ENCODE measurements at places on chromosomes 6 and 20.

DNA sequence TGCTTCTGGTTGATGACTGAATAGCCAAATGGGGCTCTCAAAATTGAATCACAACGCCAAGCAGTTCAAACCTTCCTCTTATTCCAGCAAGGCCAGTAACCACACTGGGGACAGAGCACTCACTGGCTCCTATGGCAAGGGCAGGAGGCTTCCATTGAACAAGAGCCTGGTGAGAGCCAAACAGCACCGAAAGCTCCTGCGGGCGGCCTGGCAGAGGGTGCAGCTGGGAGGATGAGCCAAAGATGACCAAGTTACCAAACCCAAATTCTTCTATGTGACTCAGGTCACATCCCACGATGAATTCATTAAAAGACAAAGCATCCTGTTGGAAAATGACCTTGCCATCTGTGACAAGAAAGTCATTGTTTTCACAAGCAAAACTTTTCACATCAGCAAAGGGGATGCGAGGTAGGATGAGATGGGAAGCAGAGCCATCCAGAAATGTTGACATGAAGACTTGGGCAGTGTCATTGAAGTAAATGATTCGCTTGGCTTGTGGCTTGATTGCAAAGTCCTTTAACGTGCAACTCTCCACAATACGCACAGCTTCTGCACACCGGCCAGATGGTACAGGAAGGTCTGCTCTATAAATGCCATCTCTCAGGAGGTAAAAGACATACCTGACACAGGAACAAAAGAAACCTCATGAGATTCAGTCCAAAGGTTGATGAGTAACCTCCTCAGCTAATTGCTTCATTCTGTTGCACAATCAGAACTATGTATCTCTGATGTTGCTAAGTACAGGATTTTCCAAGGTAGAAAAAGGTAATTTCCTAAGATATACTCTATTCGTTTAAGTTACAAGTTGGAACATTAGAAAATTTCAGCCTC is 36.3 kb downstream of the ROS1 start:
- DNase-seq, result no peak

- DNase-seq, result no peak
Measured at GRCh38 chr6:39416026-39416425, 93.5 kb upstream of the KCNK16 start.

DNA sequence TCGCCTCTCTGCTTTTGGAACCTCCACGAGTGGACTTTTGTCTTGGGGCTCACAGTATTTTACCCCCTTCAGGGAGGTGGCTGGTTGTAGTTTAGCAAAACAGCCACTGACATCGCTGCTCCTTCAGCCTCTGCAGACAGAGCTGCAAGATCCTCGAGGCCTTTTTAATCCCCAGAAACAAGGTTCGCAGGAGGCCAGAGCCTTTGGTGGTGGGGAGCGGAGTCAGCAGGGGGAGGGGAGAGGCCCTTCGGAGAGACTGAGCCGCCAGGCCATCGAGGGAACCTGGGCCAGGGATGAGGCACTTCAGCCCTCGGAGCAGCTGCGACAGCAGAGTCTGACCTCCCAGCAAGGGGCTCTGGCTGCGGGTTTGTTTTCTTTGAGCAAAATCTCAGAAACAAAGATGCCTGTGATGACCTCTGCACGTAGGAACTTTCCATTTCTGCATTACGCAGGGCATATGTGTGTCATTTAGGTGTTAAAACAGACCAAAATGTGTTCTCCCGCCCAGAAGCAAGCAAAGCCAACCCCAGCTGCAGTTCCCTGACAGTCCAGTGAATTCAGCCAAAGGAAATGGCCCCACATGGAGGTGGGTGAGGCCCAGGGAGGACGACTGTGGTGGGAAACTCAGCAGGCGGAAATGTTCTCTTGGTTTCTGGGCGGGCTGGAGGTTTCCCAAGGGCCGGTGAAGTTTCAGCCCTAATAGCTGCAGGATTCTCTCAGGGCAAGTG is 171.2 kb upstream of the SULF2 start:
- DNase-seq, result no peak

DNA sequence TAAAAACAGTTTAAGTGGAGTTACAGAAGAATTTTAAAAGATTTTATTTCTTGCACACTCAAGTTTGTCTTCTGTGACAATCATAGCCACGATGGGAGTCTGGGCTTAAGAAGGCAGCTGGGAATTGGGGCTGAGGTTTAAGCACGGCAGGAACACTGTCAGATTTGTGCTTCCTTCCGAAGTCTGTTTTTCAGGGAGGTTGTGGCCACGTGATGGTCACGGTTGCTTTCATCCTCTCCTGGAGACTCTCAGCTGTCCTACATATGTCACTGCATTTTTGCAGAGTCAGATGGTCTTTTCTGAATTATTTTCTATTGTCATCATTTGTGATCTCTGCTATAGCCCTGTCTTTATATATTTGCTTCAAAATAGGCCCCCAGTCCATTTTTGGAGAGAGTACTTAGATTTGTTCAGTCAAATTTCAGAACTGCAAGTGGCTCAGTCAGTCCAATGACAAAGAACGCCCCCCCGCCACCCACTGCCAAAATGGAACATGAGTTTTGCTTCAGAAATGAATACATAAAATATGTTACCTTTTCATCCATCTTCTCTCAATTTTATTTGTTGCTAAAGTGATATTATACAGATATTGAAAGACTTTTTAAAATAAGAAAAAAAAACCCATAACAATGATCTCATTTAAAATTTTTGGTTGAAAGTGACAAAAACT is 111.8 kb upstream of the ZFP64 start:
- no peak for DNase-seq

DNA sequence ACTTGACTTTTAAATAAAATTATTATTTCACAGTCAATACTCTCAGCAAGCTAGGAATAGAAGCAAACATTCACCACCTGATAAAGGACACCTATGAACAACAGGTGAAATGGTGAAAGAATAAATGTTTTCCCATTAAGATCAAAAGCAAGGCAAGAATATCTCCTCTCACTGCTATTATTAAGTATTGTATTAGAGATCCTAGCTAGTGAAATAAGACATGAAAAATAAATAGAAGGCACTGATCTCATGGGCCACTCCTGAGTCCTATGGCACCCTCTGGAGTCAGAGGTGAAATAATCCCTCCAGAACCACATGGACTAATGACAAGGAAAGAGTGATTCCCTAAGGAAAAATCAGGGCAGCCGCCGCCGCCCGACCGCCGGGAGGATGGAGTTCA is 4.0 kb upstream of the NUDT3 start:
- DNase-seq, result no peak

- no peak for DNase-seq
Measured at GRCh38 chr6:14824060-14824459, 421.8 kb upstream of the JARID2 start.

- DNase-seq, result no peak
Measured at GRCh38 chr6:84061174-84061573, 27.6 kb downstream of the MRAP2 start.

GRCh38 chr20:54633374-54634355 is 158.3 kb downstream of the DOK5 start:
- DNase-seq, result no peak

- no peak for DNase-seq
Measured at GRCh38 chr6:15423286-15423993, 177.6 kb downstream of the JARID2 start.

DNA sequence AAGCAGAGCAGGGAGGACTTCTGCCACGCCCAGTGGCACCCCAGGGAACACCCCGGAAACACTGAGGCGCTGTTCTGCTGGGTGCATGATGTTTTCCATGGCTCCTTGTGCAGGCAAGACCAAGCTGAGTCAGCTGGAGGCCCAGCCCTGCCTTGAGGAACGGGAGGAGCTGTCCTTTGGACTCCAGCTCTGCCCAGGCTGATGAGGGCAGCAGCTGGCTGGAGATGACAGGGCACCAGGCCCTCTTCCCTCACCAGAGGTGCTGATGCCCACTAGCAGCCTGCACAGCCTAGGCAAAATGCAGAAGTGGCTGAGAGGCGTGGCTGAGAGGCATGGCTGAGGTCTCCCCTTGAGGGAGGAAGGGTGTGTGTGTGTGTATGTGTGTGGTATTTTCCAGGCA is 2.4 kb downstream of the C6orf132 start:
- peak; percentile 36 for DNase-seq

DNA sequence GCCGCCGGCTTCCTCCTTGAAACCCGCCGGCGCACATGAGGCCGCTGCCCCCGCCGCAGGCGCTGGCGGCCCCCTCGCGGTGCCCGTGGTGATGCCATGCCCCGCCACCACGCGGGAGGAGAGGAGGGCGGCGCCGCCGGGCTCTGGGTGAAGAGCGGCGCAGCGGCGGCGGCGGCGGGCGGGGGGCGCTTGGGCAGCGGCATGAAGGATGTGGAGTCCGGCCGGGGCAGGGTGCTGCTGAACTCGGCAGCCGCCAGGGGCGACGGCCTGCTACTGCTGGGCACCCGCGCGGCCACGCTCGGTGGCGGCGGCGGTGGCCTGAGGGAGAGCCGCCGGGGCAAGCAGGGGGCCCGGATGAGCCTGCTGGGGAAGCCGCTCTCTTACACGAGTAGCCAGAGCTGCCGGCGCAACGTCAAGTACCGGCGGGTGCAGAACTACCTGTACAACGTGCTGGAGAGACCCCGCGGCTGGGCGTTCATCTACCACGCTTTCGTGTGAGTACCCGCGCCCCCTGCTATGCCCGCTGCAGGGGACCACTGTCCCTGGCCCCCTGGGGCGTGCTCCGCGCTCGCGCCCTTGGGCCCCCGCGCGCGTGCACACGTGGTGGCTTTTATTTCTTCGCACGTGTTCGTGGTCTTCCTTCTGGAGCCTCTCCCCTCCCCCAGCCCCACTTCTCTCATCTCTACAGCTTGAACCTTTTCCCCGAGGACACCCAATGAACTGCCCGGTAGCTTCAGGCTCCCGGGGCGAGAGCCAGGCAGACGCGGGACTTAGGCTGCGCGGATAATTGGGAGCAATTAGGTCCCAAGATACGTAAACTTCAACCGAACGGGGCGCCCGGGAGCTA is 453 bp downstream of the KCNQ5 start:
- peak; percentile 34 for DNase-seq

DNA sequence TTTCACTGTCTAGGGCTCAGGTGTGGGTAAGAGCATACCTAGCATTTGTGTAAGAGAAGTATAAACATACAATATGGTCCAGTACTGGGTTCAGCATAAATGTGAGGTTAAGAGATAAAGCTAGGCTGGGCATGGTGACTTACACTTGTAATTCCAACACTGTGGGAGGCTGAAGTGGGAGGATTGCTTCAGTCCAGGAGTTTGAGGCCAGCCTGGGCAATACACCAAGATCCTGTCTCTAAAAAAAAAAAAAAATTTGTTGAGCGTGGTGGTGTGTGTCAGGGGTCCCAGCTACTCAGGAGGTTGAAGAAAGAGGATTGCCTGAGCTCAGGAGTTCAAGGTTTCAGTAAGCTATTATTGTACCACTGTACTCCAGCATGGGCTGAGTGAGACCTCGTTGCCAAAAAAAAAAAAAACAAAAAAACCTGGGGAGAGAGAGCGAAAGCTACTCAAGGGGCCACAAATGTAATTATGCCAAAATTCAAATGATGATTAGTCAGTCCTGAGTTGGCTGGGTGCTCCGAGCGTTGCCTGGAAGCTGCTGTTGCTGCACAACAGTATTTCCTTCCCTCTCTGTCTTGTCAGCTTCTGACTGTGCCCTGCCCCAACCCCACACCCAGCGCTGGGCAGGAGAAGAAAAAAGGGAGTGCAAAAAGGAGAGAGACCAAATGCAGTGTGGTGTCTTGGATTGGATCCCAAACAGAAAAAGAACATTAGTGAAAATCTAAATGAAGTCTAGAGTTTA is 24.0 kb downstream of the CMTR1 start:
- DNase-seq, result no peak

DNA sequence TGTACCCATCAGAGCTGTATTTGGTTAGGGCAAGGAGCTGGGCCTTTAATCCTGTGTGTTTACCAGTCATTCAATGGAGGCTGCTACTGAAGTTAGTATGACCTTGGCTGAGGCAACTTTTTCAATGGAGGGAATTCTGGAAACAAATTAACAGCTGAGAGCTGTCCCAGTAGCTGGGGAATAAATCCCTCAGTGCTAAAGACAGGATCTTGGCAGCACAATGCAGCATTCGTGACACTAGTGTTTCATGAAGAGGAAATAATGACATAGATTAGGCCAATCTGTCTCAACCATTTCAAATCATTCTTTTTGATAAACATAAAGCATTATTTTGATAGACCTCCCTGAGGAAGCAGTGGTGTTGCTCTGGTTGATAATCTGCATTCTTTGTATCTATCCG is 42.9 kb downstream of the GRM1 start:
- no peak for DNase-seq

DNA sequence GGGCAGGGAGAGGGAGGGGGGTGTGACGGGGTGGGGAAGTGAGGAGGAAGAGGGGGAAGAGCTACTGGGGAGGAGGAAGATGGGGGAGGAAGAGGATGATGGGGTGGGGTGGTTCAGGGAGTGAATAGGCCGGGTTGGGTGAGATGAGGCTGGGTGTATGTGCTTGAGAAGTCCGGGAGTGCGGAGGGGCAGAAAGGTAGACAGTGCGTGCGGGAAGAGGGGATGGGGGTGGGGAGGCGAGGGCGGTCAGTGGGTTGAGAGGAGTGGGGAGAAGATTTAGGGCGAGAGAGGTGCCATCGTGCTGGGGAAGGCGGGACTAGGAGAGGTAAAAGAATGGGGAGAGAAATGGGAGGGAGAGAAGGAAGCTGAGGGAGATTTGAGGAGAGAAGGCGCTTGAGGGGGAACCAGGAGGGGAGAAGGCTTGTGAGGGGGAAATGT is 30.9 kb upstream of the NOTCH4 start:
- DNase-seq, result no peak

DNA sequence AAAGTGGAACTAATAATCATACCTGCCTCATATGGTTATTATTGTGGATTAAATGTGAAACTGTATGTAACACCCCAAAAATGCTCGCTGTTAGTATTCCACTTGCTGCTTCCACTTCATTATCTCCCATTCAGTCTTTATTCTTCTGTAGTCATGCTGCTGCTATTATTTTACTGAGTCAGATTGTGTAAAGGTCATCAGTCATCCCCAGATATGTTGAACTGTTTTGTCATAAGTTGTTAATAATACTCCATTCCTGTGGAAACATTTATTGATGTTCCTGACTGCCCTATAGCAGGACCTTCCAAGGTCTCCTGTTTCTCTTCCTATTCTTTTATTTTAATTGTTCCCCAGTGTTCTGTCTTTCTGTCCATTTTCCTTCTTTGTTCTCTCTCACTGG is 1148.3 kb downstream of the EPHA7 start:
- DNase-seq, result no peak

DNA sequence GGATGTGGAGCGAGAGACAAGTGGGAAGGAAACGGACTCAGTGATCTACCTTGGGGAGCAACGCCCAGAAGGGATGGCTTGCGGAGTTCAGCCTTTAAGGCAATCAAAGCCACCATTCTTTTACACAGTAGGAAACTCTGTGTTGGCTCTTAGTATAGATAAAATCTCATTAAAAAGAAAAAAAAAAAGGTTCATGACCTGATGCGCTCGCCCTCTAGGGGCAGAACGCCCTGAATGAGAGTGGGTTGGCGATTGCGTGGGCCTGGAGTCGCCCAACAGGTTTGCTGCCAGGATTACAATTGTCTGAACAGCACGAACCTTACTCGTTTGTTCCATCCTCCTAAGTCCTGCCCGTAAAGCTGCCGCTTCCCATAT is 1.2 kb downstream of the TPD52L1 start:
- DNase-seq, result no peak

DNA sequence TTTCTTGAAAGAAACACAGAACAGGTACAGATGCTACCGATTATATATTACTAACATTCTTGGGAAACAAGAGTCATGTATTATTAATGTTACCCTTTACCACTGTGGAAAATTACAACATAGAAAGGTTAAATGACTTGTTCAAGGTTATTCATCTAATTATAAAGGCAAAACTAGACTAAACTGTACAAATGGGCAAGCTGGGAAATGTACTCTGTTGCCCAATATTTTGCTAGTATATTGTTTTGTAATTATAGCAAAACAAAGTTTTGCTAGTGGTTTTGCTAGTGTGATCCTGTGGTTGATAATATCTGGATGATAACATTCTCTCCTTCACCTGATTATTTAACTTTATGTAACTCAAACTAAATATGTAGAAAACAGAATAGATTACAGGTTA is 96.5 kb downstream of the TINAG start:
- DNase-seq, result no peak
